ENCODE measurements at places on chromosomes 4 and X.

DNA sequence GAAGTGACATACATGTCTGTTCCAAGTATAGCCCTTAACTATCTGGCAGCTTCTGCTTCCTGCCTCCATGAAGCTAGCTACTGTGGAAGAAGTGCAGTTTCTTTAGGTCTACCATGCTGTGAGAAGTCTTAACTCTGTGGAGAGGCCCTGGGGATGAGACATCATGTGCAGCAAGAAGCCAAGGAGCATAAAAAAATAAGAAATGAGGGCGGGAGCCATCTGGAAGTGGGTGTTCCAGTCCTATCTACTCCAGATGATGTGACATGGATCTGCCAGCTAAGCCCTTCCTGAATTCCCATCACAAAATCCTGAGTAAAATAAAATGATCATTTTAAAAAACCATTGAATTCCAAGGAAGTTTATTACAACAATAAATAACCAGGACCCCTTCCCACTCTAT is 87.9 kb upstream of the TBC1D9 start:
- no peak for DNase-seq

- DNase-seq = no peak
Measured at GRCh38 chr4:10117359-10118047, 904 bp upstream of the WDR1 start.

- DNase-seq = no peak
Measured at GRCh38 chrX:63855896-63856295, 70.9 kb upstream of the ARHGEF9 start.

GRCh38 chr4:65399084-65399483 is 271.2 kb downstream of the EPHA5 start:
- no peak for DNase-seq

DNA sequence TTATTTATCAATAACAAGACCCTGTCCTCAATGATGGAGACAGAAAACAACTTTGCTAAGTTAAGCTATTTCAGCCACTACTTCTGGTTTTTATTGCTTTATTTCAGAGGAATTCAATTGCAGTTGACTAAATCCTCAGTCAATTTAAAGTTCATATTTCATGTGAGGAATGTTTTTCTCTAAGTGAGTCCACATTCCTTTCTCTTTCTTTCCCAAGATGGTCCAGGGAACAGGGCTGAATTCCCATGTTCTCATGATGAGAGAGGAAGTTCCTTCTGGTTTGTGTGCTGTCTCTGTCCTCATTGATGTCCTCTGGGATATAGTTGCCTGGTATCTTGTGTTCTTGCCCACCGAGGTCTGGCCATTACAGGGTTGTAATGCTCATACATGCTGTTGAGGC is 117.2 kb downstream of the SLIT2 start:
- DNase-seq = no peak

DNA sequence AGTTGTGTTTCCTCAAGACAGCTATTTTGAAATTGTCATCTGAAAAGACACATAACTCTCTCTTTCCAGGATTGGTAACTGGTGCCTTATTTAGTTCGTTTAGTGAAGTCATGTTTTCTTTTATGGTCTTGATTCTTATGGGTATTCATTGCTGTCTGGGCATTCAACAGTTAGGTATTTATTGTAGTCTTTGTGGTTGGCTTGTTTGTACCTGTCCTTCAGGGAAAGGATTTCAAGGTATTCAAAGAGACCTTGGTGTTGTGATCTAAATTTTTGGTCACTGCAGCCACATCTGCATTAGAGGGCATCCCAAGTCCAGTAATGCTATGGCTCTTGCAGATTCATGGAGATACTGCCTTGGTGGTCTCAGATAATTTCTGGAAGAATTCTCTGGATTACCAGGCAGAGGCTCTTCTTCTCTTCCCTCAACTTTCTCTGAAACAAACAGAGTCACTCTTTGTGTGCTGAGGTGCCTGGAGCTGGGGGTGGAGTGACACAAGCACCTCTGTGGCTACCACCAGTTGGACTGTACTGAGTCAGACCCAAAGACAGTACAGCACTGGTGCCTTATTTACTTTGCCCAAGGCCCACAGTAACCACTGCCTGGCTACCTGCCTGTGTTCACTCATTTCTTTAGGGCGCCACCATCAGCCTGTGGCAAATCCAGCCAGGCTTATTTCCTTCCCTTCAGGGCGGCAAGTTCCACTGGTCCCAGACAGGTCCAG is 620.4 kb downstream of the KCNIP4 start:
- no peak for DNase-seq

- DNase-seq = no peak
Measured at GRCh38 chrX:102745513-102745856, 24.9 kb downstream of the GPRASP3 start.

DNA sequence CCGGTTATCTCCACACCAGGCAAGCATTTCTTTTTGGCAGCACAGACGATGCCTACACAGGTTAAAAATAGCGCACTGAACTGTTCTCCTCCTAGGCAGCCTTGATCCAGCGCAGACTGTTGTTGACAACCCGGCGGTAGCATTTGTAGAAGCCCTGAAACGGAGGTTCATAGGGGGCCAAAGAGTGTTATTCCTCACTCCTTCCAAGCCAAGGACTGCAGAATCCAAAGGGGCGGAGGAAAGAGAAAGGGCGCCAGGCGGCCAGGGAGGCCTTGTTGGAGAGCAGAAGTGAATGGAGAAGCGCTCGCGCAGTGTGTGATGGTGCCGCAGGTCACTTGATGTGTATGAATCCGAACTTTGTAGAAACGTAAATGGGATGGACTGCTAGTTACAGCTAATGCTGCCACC is 82.7 kb downstream of the TENM3 start:
- no peak for DNase-seq

GRCh38 chrX:42739258-42739657 is 38.7 kb downstream of the PPP1R2C start:
- DNase-seq = no peak

DNA sequence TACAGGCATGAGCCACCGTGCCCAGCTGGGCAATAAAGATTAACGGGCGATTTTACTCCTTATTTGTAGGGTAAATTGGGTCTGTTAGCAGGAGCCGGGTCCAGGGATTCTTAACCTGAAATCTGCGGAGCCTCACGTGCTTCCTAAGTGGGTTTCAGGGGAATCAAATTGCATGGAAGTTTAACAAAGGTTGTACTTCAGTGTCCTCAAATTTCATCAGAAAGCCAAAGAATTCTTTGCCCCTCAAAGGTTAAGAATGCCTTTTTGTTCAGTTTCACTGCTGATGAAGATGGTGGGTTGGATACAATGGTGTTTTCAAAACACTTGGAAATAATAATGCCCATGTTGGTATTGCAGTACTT is 67.9 kb downstream of the AFF1 start:
- no peak for DNase-seq

- DNase-seq = no peak
Measured at GRCh38 chr4:77007358-77008230, 58.0 kb downstream of the SEPTIN11 start.

DNA sequence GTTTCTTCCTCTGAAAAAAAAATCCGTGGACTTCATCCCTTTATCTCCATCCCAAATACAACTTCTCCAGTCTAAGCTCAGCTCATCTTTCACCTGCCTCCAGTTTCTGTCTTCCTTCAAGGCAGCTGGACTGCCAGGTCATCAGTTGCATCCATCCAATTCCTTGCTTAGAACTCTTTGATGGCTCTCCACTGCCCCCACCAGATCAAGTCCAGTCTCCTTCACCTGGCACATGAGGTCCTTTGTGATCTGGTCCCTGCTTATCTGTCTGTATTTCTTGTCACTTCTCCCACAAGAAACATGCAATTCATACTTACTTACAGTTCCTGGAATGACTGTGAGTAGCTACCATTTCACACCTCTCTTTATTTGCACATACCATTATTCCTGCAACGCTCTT is 33.8 kb downstream of the OTUD6A start:
- DNase-seq = no peak

DNA sequence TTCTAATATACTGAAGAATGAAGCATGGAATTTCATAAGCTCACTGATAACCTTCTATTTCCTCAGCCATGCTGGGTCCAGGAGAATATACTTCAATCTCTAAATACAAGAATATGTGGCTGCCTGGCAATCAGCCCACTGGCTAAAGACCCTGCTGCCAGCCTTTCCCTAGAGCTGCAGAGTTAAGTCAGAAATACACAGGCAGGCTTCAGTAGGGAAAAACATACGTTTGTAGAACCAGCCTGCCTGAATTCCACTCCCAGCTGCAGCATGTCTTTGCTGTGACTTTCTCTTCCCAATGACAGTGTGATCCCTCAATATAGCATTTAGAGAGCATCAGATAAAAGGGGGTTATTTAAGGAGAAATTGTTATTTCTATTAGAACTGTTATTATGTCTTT is 289.1 kb downstream of the PCDH19 start:
- DNase-seq = no peak

DNA sequence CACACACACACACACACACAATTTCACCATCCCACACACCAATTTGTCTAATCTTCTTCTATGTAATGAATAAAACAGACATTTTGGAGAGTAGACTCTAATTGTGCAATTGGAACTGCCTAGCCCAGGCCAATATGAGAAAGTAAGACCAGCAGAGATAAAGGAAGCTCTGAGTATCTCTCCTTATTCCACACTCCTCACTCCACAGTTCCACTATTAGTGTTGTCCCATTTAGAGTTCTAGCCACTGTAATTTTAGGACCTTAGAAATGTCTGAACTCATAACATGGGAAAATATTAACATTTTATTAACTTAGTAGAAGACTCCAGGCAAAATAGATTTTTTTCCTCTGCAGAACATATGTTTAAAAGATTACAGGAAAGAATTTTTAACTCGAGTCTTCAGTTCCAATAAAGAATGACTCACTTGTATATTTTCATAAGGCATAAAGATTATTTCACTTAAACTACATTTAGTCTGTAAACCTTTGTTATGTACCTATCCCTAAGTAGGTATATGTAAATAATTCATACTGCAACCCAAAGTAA is 297.6 kb upstream of the INTU start:
- no peak for DNase-seq

DNA sequence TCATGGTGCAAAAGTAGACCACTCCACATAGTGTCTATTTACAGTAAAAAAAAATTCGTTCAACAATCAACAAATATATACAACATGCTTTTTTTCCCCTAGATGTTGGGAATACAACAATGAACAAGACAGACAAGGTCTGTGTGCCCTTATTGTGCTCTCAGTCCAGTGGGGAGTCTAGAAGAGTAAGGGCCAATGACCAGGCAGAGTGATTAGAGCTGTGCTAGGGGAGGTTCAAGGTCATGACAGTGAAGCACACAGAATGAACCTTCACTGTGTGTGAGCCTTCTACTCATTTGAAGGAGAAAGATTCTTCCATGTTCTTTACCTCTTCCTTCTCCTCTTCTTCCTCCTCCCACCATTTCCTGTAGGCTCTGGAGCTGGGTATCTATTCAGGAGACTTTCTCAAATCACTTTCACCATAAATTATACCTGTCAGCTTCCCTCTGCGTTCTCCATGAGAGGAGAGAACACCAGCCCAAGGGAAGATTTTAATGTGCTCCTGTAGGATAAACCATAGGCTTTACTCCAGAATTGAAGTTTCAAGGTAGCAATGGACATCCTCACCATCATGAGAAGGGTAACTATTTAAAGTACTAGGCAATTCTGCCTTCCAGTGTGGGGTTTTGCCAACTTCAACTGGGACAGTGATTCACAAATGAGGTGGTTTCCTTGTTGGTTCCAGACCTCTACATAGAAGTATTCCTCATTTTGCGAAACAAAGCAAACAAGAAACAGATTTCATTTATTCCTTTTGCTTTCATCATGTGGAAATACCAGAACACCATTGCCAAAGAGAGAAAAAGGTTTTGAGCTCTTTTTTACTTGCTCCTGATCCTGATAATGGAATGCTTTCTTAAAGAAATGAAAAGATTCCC is 246.9 kb upstream of the GPC4 start:
- no peak for DNase-seq

GRCh38 chr4:155079871-155080270 is 128.6 kb upstream of the NPY2R start:
- DNase-seq = no peak

GRCh38 chr4:150327262-150327780 is 249.1 kb downstream of the DCLK2 start:
- no peak for DNase-seq

DNA sequence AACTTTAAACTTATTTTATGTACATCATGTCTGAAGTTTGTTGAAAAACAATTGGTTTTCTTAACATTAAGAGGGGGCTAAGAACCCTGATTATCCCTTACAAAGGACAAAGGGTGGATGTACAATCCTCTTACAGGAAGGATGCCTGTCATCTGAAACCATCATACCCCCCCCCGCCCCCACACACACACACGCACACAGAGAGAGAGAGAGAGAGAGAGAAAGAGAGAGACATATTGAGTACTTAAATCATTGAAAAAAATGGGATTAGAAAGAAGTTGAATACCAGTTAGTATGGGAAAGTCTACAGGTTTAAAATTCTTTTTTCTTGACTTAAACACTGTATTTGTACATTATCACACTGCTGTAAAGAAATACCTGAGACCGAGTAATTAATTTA is 10.9 kb upstream of the PGM2 start:
- DNase-seq = no peak

- DNase-seq = no peak
Measured at GRCh38 chr4:39808231-39808749, 110.4 kb downstream of the UBE2K start.

DNA sequence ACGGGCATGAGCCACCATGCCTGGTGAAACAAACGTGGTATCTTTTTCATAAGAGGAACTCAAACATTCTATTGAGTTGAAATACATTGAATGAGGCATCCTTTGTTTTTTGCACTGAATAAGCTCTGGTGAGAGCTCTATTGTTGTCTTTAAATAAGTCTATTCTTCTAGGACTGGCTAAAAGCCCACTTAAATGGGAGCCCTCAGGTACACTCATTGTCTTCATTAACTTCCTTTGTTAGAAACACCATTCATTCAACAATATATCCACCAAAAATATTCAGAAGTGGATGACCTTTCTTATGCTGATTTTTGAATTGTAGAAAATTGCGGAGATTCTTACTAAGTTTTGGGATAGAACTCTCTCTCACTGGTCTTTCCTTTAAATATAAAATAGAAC is 568.0 kb downstream of the IL1RAPL1 start:
- DNase-seq = no peak

DNA sequence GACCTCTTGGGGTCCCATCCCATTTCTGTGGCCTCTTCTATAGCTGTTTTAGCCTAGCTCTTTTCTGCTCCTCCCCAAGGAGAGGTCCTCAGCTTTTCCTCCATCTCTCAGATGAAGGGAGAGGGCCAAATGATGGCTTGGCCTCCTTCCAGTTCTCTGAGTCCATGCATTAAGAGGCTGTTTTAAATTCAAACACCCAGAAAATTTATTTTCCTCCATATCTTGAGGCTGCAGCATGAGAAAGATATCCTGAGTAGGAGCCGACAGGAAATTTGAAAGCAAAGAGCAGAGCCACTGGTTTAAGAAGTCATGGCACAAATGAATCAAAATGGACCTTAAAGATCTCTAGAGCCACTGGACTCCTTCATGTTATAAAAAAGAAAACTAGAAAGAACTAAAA is 558.8 kb downstream of the MID1IP1 start:
- DNase-seq = no peak

GRCh38 chrX:40018041-40018440 is 79.7 kb downstream of the BCOR start:
- DNase-seq = no peak

- DNase-seq = no peak
Measured at GRCh38 chrX:137915466-137915865, 349.5 kb downstream of the ZIC3 start.
